ENCODE measurements at places on chromosomes 4 and X. TPM values are rescaled to one million over a fixed set of nuclear protein-coding genes. Genes with fewer than 3 reads are reported as not detected.

DNA sequence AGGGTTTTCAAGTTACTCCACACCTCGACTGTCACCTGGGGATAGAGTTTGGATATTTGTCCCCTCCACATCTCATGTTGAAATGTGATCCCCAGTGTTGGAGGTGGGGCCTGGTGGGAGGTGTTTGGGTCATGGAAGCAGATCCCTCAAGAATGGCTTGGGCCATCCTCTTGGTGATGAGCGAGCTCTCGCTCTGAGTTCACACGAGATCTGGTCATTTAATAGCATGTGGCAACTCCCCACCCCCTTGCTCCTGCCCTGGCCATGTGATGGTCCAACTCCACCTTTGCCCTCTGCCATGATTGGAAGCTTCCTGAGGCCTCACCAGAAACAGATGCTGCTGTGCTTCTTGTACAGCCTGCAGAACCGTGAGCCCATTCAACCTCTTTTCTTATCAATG is 8.3 kb downstream of the CTAG1A start:
- H3K27me3 ChIP-seq, result no peaks in the 10 kb centered on the region
- H3K4me3 ChIP-seq, result no peak overlapping the region
- H3K4me1 ChIP-seq, result no peaks in the 10 kb centered on the region
- H3K36me3 ChIP-seq, result no peaks in the 10 kb centered on the region
- DNase-seq, result no peak

- no peak overlapping the region for H3K4me3 ChIP-seq
- no peaks in the 10 kb centered on the region for H3K36me3 ChIP-seq
- DNase-seq, result no peak
- H3K27me3 ChIP-seq, result no peaks in the 10 kb centered on the region
Measured at GRCh38 chrX:105191878-105192277, 28.6 kb downstream of the TEX13A start.

GRCh38 chr4:123966990-123967769 is 570.6 kb downstream of the SPRY1 start:
- no peaks in the 10 kb centered on the region for H3K4me1 ChIP-seq
- no peak for DNase-seq
- no peaks in the 10 kb centered on the region for H3K36me3 ChIP-seq
- H3K27ac ChIP-seq, result no peak overlapping the region
- H3K27me3 ChIP-seq, result no peaks in the 10 kb centered on the region

DNA sequence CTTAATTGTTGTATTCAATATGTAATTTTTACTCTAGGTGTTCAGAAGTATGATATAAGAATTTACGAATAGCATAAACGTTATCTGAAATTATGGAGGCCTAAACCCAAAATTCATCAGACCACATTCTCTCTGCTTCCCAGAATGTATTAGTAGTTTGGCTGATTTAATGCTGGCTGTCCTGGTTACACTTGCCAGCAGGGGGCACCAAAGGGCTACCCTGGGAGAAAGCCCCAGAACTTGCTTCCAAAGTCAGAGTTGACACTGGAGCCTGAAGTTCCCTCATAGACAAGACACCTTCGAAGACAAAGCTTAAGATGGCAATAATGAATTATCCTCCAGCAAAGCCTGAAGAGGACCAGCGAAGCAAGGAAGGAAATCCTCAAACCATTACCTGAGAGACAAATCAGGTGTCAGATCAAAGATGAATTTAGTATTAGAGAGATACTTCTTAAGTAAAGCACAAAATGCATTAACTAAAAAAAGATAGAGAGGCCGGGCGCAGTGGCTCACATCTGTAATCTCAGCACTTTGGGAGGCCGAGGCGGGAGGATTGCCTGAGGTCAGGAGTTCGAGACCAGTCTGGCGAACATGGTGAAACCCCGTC is 11.3 kb upstream of the ANOS1 start:
- no peak overlapping the region for H3K4me3 ChIP-seq
- no peaks in the 10 kb centered on the region for H3K4me1 ChIP-seq
- no peaks in the 10 kb centered on the region for H3K36me3 ChIP-seq

GRCh38 chrX:9352243-9352642 is 112.6 kb upstream of the TBL1X start:
- DNase-seq, result no peak
- no peak overlapping the region for H3K4me3 ChIP-seq
- H3K4me1 ChIP-seq, result no peaks in the 10 kb centered on the region
- no peaks in the 10 kb centered on the region for H3K36me3 ChIP-seq

FGD1 gene
- total RNA-seq, result 7.5 TPM

GRCh38 chrX:32269866-32270265 is 941.5 kb downstream of the DMD start:
- no peak overlapping the region for H3K4me3 ChIP-seq
- H3K27ac ChIP-seq, result no peak overlapping the region
- H3K4me1 ChIP-seq, result no peaks in the 10 kb centered on the region
- DNase-seq, result no peak

DNA sequence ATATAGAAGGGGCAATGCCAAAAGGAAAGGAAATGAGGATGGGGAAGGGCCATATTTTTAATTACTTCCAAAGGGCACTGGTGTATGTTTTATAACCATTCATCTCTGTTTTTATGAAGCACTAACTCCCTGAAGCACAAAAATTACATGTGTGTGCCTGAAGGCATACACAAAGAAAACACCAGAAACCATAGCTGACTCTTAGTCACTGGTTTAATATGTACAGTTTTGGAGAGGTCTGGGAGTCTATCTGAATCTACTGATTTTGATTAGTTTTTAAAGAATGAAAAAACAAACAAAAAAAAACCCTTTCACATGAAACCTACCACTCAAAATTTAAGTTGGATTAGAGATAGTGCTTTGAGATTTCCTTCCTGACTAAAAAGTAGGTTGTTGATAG is 438.7 kb downstream of the RPA4 start:
- no peak overlapping the region for H3K4me3 ChIP-seq
- no peaks in the 10 kb centered on the region for H3K36me3 ChIP-seq
- H3K27ac ChIP-seq, result no peak overlapping the region
- H3K27me3 ChIP-seq, result no peaks in the 10 kb centered on the region

TMEM156 gene
- not detected for total RNA-seq

JAKMIP1 gene
- total RNA-seq, result not detected

- no peaks in the 10 kb centered on the region for H3K4me1 ChIP-seq
- DNase-seq, result no peak
- H3K36me3 ChIP-seq, result no peaks in the 10 kb centered on the region
- H3K27ac ChIP-seq, result no peak overlapping the region
Measured at GRCh38 chrX:153527208-153527607, 9.8 kb downstream of the ATP2B3 start.

- H3K4me3 ChIP-seq, result no peak overlapping the region
- no peaks in the 10 kb centered on the region for H3K36me3 ChIP-seq
- H3K27me3 ChIP-seq, result no peaks in the 10 kb centered on the region
Measured at GRCh38 chr4:100240008-100240407, 49.7 kb upstream of the DDIT4L start.

IBSP gene
- not detected for total RNA-seq

- no peak for DNase-seq
- H3K27ac ChIP-seq, result no peak overlapping the region
- H3K27me3 ChIP-seq, result no peaks in the 10 kb centered on the region
- H3K4me1 ChIP-seq, result no peaks in the 10 kb centered on the region
Measured at GRCh38 chrX:27953171-27953570, 28.1 kb downstream of the DCAF8L1 start.

- no peak overlapping the region for H3K27ac ChIP-seq
- no peaks in the 10 kb centered on the region for H3K4me1 ChIP-seq
- no peak for DNase-seq
- H3K36me3 ChIP-seq, result peaks cover 10% of the 10 kb centered on the region
- H3K4me3 ChIP-seq, result no peak overlapping the region
Measured at GRCh38 chrX:2416851-2417604, 83.7 kb downstream of the DHRSX start.

Measured in heart left ventricle (tissue), 16 donors.